ENCODE measurements at places on chromosomes 4 and X.

DNA sequence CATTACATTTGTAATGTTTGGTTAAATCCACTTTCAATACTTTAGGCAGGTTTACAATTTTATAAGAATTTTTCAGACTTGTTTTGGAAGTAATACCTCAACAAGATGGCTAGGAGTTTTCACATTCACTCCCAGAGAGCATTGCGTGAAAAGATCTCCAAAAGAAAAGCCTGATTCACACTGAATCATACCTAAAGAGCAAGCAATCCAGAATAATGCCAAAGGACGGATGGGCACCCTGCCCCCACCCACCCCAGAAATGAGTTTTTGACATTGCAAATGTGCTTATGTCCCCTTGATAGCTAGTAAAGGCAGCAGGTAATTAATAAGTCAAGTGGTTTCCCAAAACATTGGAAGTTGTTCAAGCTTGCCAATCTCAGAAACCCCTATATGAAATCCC lies 557.7 kb upstream of the TENM3 start:
- DNase-seq = no peak

GRCh38 chrX:49878128-49878833 lies 1.0 kb upstream of the USP27X start:
- no peak for DNase-seq

DNA sequence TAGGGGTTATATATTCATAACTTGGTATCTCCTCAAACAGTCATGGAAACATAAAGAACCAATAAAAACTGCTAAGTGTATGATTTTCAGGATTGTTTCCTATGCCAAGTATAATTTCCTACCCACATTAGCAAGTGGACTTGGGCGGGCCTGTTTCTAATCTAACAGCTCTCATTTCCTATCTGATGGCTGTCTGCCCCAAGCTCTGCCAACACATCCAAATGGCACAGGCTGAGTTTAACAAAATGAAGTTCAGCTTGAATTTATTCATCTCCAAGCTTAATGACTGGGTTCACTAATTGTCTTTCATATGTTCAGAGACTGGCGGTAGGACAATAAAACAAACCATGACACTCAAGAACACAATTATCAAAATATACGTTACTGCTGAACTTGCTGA lies 55.5 kb upstream of the S100G start:
- no peak for DNase-seq

- no peak for DNase-seq
Measured at GRCh38 chr4:36677874-36678273, 396.5 kb downstream of the DTHD1 start.

DNA sequence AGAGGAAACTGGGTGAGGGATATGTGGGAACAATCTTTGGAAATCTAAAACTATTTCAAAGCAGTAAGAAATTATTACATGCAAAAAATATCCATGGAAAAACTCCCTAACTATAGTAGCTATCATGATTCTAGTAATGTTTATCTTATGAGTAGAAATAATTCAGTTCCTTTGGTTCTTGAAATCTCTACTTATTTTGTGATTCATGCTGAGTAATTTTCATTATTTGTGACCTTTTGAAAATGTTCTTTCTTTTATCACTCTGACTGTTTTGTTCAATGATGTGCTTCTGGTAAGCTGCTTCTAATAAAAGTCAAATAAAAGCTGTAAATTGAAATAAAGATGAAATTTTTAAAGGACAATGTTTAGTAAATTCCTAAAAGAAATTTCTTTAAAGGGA lies 40.4 kb upstream of the MAGEB10 start:
- no peak for DNase-seq

DNA sequence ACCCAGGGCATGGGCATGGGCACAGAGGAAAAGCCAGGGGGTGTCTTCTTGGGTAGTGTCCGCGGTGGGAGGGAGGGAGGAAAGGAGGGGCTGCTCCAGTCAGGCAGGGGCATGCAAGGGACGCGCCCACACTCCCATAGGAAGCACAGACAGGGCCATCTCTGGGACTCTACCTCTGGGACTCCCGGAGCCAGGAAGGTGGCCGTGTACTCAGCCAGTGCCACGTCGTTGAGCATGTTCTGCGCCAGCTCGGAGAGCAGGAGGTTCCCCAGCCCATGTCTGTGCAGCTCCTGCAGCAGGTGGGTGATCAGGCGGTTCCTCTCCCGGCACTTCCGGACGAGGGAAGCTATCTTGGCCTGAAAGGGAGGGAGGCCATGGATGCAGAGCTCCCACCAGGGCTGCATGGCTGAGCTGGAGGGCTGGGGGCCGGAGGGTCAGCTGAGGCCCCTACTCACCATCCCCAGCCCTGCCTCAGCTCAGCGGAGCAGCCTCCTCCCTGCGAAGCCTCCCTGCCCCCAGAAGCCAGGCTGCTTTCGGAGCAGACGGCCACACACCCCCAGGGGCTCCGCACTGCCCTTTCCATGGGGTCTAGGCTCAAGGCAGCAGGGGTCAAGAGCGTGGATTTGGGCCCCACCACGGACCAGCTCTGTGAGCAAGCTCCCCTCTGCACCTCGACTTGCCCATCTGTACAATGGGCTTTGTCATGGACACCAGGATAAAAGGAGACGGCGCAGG lies 44.6 kb downstream of the C4orf50 start:
- DNase-seq = no peak

DNA sequence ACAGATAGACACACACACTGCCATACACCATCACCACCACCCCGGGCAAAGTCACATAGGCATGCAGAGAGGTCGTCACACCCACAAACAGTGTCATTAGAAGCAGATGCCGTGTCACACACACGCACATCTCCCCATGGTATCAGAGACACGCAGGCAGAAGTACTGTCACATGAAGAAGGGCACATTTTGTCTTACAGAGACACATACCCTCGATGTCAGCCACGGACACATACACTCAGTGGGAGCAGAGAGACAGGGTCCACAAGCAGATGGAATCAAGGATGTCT lies 3.3 kb downstream of the NALF2 start:
- DNase-seq = no peak

GRCh38 chr4:34771632-34772031 lies 1472.7 kb downstream of the ARAP2 start:
- DNase-seq = no peak

GRCh38 chrX:96204928-96205327 lies 479.7 kb upstream of the DIAPH2 start:
- no peak for DNase-seq

DNA sequence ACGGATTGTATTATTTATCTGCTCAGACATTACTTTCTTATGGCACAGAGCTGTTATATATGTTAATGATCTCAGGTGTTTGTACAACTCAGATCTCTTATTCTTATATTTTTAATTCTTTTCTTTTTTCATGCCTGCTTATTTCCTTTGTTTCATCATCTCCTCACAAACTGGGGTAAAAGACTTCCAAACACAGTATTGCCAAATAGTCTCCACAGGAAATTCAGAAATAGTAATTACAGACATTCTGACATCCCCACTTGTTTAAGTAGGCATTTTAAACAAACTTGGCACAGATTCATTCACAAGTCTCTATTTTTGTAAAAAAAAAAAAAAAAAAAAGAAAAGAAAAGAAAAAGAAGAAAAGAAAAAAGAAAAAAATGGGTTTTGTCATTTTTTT lies 129.7 kb upstream of the USP38 start:
- DNase-seq = no peak

- DNase-seq = no peak
Measured at GRCh38 chrX:150958177-150958576, 25.0 kb upstream of the HMGB3 start.
